ENCODE measurements at places on chromosomes 1 and 21. TPM values are rescaled to one million over a fixed set of nuclear protein-coding genes. Genes with fewer than 3 reads are reported as not detected.

The RHBDL2 gene
- 1.3 TPM for total RNA-seq

GRCh38 chr1:27956761-27957160, 3.0 kb upstream of the XKR8 start:
- DNase-seq: no peak

The KANK4 gene
- 11.4 TPM for total RNA-seq

The RGS8 gene
- total RNA-seq: 0.03 TPM

GRCh38 chr1:107378426-107378825, 237.6 kb downstream of the NTNG1 start:
- DNase-seq: no peak

The ARHGAP30 gene
- total RNA-seq: 49.5 TPM

The SLAMF1 gene
- 2.0 TPM for total RNA-seq

GRCh38 chr1:232951605-232952004, 1.2 kb downstream of the NTPCR start:
- DNase-seq: no peak

DNA sequence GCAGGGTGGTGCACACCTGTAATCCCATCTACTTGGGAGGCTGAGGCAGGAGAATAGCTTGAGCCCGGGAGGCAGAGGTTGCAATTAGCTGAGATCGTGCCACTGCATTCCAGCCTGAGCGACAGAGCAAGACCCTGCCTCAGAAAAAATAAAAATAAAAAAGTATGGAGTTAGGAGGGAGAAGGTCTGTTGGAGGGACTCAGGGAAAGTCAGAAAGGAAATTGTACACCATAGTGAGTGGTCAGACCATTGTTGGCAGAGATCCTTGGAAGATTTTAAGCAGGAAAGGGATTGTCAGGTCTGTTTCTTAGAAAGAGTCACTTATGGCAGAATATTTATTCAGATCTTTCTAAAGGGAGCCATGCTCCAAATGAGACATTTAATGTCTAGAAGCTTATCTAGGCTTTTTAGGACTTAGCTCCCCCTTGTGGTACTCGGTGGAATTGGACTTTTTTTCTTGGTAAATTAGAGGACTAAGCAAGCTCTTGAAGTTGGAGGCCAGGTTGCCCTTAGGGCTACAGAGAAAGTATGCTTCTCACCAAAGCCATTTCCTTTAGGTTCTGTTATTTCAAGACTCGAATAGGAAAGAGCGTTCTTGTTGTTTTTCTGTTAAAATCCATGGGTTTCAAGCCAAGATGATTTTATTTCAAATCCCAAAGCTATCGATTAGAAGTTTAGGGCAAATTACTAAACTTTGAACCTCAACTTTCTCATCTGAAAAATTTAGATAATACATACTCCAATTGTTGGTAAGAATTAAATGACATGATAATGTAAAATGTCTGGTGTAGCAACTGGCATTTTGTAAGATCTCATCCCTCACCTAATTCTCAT, 16.5 kb downstream of the MIA3 start:
- peak; percentile 69 for DNase-seq

- DNase-seq: no peak
Observed at GRCh38 chr1:237164406-237165352, 122.7 kb downstream of the RYR2 start.

GRCh38 chr21:42677339-42678321, 24.2 kb downstream of the PDE9A start:
- DNase-seq: peak; percentile 44

The ENAH gene
- 75.4 TPM for total RNA-seq

The SLC45A3 gene
- total RNA-seq: 3.9 TPM

- DNase-seq: no peak
Observed at GRCh38 chr1:27253596-27253995, 19.2 kb downstream of the WDTC1 start.

The IRF6 gene
- total RNA-seq: 28.3 TPM

The RXFP4 gene
- not detected for total RNA-seq

- DNase-seq: no peak
Observed at GRCh38 chr1:7644086-7644485, 127.0 kb upstream of the VAMP3 start.

The ADGRL2 gene
- 72.8 TPM for total RNA-seq

GRCh38 chr1:59394706-59395425, 98.0 kb downstream of the FGGY start:
- peak; percentile 34 for DNase-seq

The S100A14 gene
- 78.5 TPM for total RNA-seq

The NPR1 gene
- total RNA-seq: 98.9 TPM

The CR1 gene
- 22.0 TPM for total RNA-seq

The SAMD11 gene
- 7.8 TPM for total RNA-seq

- no peak for DNase-seq
Observed at GRCh38 chr1:2404890-2405511, 7.4 kb downstream of the PEX10 start.

The SERTAD4 gene
- total RNA-seq: 7.8 TPM

The KRTAP10-12 gene
- total RNA-seq: not detected

GRCh38 chr1:214305164-214305751, 24.3 kb downstream of the SMYD2 start:
- no peak for DNase-seq

GRCh38 chr1:228500143-228500734, 13.1 kb downstream of the RNF187 start:
- DNase-seq: no peak

- DNase-seq: no peak
Observed at GRCh38 chr1:191320062-191320461, 838.2 kb upstream of the RGS18 start.

DNA sequence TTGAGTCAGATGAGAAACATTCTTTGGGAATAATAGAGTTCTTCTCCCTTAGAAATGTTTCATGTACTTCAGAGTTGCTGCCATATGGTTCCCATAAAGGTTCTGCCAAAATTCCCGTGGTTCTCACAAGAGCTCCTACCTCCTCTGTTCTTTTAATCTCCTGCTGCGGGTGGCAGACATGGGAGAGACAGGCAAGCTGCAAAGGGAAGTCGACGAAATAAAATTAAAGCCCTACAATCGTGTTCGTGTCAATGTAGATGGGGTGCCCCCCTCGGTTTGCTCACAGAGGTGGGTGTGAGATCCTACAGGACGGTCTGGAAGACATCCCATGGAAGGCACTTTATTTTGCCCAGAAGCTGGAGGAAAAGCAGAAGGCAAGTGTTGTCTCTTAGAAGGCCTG, 276.0 kb downstream of the RWDD3 start:
- DNase-seq: no peak

GRCh38 chr1:48003741-48004531, 6.8 kb upstream of the TRABD2B start:
- peak; percentile 44 for DNase-seq

- no peak for DNase-seq
Observed at GRCh38 chr21:42503711-42504110, 7.7 kb upstream of the RSPH1 start.

DNA sequence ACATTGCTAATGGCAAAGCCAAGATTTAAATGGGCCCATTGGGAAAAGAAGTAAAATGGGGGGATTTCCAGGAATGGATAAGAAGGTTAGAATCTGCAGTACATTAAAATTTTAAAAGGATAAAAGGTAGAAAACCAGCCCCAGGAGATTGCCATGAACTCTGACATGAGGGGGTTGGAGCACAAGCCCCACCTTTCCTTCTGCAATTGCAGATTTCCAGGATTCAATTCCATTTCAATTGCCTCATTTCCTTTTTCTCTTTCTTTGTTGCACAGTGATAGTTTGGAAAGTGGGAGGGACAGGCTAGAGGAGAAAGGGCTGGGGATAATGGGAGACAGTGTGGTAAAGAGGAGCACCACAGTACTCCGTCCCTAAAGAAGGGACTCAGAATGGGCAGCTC, 238.5 kb upstream of the RAB4A start:
- DNase-seq: no peak

- no peak for DNase-seq
Observed at GRCh38 chr1:99944192-99944591, 25.6 kb upstream of the SLC35A3 start.

The TSPAN2 gene
- 10.0 TPM for total RNA-seq

The LSM10 gene
- 42.6 TPM for total RNA-seq

DNA sequence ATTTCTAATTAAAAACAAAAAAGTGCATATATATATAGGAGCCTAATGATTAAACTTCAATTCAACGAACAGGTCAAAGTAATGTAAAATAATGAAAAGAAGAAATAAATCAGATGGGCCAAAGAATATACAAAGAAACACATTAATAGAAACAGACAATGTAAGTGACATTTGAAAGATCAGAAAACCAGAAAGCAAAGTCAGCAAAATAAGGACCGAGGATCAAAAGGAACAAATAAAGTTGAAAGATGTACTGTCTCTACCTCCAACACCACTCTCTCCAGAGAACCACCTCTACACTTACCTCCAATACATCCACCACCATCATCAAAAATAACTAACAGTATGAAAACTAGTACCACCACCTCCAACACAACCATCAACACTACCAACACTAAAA, 1226.3 kb upstream of the NCAM2 start:
- DNase-seq: no peak

DNA sequence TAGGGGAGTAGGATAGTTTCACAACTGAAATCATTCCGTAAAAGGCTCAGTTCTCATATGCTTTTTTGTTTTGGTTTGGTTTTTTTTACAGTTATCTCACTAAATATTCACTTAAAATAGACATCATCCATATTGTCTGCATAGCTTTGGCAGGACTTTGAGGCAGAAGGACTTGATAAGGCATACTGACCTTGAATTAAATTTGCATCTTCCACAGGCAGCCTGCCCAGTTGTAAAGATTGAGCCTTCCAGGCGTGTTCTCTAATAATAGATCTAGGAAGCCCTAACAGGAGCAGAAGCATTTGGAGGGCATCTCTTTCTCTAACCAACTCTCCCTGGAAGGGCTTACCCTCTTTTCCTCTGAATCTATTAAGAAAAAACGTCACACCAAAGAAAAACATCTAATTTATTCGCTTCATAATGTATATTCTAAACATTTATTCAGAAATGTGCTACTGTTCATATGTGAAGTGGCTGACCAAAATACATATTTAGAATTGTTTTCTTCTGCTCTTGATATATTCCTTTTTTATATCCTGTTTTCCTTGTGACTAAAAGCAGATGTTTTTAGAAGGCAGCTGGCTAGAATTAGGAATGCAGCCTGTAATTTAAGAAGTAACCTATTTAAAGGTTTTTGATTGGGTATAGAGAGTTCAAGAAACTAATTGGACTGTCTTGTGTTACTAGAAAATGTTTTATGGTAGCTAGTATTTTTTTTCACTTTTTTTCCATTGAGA, 20.2 kb downstream of the DESI2 start:
- DNase-seq: peak; percentile 61

The HES2 gene
- 5.0 TPM for total RNA-seq

DNA sequence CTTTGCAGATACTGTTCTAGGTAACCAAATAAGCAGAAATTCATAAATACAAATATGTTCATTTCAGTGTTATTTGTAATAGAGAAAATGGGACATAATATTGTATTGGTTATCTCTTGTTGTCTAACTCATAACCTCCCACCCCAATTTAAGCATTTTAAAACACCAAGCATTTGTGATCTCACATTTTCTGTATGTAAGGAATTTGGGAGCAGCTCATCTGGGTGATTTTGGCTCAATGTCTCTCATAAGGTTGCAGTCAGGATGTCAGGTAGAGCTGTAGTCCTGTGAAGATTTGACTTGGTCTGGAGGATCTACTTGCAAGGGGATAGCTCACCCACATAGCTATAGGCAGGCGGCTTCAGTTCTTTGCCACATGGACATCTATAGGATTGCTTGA, 29.5 kb downstream of the CEP350 start:
- DNase-seq: no peak
